CD4-positive, alpha-beta T cell treated with Interleukin-15 for 1 hour (primary cell): ENCODE measurements at places on chromosomes 7 and 10.

- no peak for DNase-seq
Measured at GRCh38 chr10:79382491-79382941, 35.2 kb downstream of the PPIF start.

DNA sequence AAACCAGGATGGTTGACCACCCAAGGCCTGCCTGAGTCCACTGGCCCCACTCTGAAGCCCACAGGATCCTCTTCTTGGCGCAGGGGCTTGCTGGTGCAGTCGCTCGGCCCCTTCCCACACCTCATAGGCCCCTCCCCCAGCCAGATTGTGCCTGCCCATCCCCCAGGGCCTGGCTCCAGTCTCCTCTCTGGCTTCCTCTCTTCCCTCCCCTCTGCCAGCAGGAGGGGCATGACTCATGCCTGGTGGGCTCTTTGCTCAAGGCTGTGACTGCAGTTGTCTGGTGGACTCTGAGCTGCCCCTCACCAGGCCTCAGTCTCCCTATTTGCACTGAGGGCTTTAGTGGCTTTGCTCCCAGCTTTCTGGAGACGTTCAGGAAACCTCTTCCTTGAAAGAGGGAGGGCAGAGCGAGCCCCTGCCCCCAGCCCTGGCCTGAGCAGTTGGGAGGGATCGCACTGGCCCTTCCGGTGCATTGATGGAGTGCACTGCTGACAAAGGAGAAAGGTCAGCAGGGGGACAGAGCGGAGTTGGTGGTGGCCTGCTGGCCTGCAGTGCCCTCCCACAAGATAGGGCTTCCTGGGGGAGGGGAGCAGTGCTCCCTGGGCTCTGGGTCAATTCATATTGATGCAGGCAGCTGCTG, 60.7 kb downstream of the ZMIZ1 start:
- DNase-seq = no peak

- DNase-seq = no peak
Measured at GRCh38 chr7:99037327-99037940, 106.5 kb downstream of the SMURF1 start.

GRCh38 chr10:114477285-114477684, 73.0 kb upstream of the AFAP1L2 start:
- no peak for DNase-seq

DNA sequence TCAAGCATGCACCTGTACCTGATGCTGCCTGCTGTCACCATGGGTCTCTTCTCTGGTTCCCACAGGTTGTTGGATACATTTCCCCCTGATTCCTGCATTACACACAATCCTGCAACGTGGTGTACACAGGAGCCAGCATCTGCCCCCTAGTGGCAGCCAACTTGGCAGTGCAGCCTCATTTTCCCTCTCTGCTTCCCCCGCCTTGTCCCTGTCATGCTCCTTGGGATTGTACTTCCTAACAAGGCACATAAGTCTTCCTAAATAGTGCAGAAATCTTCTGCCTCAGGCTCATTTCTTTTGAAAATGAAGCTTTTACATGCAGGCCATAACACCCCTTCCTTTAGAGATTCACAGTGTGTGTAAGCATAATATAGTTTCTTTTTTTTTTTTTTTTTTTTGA, 387.5 kb downstream of the CCSER2 start:
- no peak for DNase-seq

DNA sequence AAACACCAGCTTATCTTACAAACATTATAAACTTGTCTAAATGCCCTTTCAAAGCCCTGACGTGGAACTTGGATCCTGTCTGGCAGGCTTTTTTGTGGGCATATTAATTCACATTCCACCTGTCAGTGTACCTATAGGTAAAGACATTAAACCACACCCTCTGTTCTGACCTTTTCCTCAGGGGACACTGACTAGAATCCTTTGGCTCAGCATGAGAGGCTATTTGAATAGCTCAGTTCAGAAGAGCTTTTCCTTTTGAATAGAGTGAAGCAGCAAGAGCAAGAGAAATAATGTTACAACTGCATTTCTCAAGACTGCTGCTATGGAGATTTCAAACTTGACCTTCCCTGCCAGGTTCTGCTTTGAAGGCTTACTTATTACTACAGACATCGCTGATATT, 76.9 kb downstream of the CYP51A1 start:
- DNase-seq = no peak

GRCh38 chr10:23344241-23344841, at the start of gene C10orf67:
TSS of gene C10orf67 (minus strand) at chr10:23344797. CDS start at chr10:23344774, 23 bp downstream.
- DNase-seq = peak; percentile 23

DNA sequence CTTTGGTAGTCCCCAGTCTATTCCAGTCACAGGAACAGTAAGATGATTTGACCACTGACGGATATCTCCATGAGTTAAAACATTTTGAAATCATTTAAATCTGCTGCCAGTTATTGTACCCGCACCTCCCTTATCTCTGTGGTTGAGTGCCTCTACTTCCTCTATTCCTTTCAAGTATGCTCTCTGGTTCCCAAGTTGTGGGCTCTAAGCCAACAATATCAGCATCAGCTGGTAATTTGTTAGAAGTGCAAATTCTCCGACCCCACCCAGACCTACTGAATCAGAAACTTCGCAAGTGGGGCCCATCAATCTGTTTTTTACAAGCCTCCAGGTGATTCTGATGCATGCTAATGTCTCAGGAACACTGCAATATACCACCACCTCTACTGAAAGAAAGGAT, 235.5 kb downstream of the CCSER2 start:
- no peak for DNase-seq
